ENCODE measurements at places on chromosomes 16 and 17. TPM values are rescaled to one million over a fixed set of nuclear protein-coding genes. Genes with fewer than 3 reads are reported as not detected.

The FADS6 gene
- not detected for total RNA-seq

The CETP gene
- not detected for total RNA-seq

GRCh38 chr17:28938552-28938951 lies 12.8 kb downstream of the PHF12 start:
- no peak for DNase-seq

GRCh38 chr17:7704601-7705268 lies at the start of gene EFNB3:
EFNB3 (plus strand) TSS chr17:7705202; CDS start chr17:7705599, 397 bp downstream.
- no peak for DNase-seq

The CYLD gene
- 19.0 TPM for total RNA-seq

DNA sequence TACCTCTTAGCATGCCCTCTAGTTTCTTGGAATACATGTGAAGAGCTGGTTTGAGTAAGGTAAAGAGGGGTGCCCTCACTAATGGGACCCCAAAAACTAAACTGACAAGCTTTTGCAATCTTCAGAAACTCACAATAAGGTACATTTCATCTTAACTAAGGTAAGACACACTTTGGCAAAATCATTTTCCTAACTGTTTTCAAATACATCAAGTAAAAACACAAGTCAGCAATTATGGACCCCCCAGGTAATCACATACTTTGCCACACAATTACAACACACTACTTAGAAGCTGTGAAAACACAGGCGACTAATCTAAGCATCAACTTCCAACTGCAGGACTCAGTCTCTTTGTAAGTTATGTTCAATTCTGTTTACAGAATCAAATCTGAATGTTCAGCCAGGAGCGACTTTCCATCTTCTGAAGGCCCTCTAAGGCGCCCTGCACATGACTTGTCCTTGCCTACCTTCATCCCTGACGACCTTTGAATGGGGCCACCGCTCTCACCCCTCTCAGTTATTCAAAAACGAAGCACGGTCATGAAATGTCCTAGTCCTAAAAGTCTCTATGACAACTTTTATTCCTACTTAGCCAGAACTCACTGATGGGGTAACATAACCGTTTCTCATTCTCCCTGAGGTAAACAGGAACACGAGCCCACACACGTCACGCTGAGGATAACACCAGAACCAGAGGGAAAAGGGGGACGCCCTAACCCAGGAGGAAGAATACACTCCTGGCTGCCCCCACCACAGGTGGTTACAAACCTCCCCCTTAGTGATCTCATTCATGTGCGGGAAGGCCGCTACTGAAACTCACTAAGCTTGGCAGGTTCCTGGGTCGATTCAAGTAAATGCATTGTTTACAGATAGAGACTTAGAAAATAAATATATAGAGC lies 5.5 kb downstream of the CREBBP start:
- DNase-seq, result no peak

- DNase-seq, result no peak
These were observed 18.0 kb upstream of the NDRG4 start for GRCh38 chr16:58481931-58482330.

GRCh38 chr17:17134957-17135333 lies 71.2 kb downstream of the PLD6 start:
- DNase-seq, result no peak

The WFDC1 gene
- total RNA-seq, result not detected

- no peak for DNase-seq
These were observed 13.5 kb upstream of the LYRM9 start for GRCh38 chr17:27906623-27907022.

The IRX5 gene
- not detected for total RNA-seq

GRCh38 chr17:55246583-55246982 lies 18.2 kb upstream of the HLF start:
- DNase-seq, result no peak

DNA sequence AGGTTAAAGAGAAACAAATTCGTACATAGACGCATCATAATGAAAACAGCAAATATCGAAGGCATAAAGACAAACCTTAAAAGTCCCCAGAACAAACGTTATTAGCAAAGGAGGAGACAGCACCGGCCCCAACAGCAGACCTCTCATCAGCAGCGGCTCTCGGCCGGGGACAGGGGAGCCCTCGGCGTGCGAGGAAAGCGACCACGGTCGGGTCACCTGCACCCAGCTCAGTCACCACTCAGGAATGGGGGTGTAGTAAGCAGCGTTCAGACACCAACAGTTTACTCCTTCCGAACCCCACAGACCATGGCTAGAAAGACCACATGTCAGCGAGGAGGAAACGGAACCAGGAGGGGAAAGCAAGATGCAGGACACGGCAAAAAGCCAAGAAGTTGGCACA lies 109.3 kb upstream of the CHMP6 start:
- no peak for DNase-seq

The TPPP3 gene
- total RNA-seq, result 3.1 TPM

DNA sequence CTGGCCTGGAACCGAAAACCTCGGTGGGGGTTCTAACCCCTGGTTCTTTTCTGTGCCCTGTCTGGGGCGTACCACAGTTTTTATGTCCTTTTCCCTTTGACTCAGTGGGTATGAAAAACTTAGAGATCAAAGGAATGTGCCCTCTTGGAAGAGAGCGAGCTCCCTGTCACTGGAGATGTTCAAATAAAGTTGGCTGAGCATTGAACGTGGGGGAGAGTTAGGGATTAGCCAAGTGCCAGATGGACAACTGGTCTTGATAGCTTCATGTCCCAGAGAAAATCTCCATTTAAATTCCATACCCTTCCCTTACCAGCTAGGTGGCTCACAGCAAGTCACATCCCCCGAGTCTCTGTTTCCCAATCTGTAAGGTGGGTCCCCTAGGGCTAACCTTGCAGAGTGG lies 9.5 kb downstream of the ADGRG1 start:
- DNase-seq, result no peak

- DNase-seq, result peak; percentile 14
These were observed 5.8 kb downstream of the ADCY7 start for GRCh38 chr16:50272111-50272571.

The EDC4 gene
- 48.8 TPM for total RNA-seq

DNA sequence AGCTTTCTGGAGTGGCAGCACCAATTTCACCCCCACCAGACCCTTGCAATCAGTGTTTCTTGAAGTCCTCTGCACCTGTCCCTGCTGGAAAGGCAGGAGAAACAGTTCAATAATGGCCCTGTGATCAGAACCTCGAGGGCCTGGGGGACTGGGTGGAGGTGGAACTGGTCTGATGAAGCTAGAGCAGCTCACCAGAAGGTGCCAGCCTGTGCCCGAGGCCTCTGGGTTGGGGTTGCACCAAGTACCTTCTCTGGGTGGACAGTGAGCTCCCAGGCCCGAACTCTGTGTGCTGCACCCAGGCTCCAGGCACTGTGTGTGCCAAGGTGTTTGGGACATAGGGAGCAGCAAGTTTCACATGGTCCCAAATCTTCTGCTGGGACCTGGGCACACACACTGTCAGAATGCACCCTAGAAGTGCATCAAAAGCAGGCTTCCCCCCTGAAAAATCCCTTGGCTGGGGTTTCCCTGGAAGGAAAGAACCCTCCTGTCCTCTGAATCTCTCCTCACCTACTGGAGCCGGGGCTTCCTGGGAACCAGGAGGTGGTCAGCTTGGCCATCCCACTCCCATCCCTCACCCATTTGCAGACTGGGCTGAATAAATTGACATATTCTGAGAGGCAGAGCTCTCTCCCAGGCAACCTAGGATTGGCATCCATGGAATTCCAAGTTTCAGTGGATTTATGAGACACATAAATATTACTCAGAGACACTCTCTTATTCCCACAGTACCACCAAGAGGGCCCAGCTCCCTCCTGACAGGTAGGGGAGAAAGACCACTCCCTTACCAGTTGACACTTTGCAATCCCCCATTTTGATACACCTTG lies 17.4 kb downstream of the CD300LG start:
- no peak for DNase-seq

The SSTR5 gene
- not detected for total RNA-seq

- no peak for DNase-seq
These were observed 58.7 kb downstream of the EFCAB5 start for GRCh38 chr17:30000001-30000754.

DNA sequence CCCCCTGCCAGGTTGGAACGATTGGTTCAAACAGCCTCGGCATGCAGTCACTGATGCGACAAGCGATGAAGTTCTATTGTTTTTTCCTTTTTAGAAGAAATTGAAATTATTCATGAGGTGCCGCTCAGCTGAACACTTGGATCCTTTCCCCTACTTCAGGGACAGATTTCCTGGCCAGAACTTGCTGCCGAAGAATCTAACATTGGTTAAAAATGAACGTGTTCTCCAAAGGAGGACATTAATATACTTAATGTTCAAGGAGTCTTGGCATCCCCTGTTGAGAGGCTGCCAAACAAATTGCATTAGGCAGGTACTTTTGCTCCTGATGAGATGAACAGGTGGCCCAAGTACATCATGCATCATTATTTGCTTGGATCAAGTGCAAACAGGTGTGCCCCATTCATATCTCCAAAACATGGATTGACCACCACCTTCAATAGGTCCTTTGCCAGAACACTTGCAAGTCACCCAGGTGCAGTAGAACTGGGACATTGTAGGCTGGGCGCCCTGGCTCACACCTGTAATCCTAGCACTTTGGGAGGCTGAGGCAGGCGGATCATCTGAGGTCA lies 437.2 kb downstream of the HAPSTR1 start:
- no peak for DNase-seq

DNA sequence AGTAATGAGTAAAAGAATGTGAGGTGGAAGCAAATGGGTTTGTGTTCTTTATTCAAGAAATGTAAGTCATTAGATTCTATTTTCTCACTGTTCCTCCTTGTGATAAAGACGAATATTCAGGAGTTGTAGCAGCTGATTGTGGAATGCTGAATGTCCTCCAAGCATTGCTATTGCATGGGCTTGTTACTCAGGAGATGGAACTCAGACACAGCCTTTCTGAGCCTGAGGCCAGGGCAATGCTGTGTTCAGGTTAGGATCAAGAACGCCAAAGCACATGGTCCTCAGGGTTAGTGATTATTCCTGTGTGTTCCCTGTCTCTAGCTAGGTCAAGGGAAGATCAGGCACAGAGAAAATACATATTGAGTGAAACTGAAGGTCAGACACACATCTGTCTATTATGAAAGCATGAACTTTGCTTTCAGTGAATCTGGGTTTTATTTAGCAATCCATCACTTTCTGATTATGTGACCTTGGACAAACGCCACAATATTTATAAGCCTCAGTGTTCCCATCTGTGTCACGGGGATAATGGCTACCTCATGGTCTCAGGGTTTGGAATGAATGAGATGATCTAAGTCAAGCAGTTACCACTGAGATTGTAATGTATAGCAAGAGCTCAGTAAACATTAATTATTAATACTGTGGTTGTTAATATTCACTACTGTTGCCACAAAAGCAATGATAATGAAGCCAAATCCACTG lies 426.8 kb upstream of the DYNLRB2 start:
- DNase-seq, result no peak

- no peak for DNase-seq
These were observed 14.7 kb upstream of the TBX2 start for GRCh38 chr17:61384692-61385576.

GRCh38 chr17:42016411-42016831 lies 818 bp downstream of the DNAJC7 start:
- DNase-seq, result no peak

The NACA2 gene
- total RNA-seq, result not detected

DNA sequence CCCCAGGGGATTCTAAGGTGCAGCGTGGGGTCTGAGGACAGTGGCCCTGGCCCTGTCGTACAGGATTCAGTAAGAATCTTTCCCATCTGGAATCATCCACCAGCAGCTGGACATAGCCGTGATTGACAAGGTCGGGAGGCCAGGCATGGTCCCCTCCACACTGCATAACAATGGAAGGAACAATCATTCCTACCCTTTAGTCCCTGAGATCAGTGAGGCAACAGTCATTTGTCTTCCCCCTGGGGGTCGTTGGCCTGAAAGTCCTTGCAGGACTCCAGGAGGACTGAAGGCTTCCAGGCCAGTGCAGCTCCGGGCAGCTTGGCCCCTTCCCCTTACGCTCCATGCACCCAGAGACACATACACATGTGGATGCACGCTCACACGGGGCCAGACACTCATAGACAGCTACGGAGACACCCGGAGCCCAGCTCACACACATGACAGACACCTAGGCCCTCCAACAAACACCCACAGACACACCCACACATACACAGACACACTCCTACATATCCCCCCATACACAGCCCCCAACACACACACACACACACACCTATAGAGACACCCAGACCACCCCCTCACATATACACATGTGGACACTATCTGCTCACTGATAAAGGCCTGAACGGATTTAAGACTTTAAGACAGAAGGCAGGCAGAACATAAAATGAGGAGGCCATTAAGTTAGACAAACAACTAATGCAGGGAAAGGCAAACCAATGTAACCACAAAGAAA lies 42.9 kb downstream of the LITAF start:
- DNase-seq, result no peak

The ABCC3 gene
- total RNA-seq, result 221 TPM

DNA sequence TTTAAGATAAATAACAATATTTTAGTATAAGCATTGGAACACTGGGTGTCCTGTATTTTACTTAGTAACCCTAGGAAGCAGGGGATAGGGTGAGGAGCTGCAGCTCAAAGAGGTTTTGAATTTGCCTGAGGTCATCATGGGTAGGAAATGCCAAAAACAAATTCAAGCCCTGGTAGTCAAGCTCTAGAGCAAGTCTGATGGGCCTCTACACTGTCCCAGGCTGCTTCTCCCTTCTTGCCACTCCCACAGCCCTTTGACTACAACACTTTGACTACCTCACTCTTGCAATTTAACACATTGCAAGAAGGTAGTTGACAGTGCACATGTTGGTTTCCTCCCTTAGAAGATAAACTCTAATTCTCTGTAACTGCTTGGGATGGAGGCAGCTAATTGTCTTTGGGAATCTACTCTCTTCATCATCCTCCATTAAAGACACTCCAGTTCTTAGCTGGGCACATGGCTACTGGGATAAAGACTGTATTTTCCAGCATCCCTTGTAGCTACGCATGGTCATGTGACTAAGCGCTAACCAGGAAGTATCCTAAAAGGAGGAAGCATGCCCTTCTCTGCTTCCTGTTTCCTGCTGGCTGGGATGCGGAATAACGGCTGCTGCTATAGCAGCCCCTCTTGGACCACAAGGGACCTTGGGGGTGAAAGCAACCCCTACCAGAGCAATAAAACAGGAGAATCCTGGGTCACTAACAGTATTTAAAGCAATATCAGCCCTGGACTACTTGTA lies 30.7 kb upstream of the SSTR2 start:
- DNase-seq, result no peak

- DNase-seq, result no peak
These were observed 58.1 kb upstream of the CRYM start for GRCh38 chr16:21336231-21336630.

GRCh38 chr17:38867179-38867967 lies 2.5 kb upstream of the LASP1 start:
- peak; percentile 68 for DNase-seq

GRCh38 chr16:28912558-28912957 lies 12.5 kb downstream of the RABEP2 start:
- DNase-seq, result no peak

The TTYH2 gene
- total RNA-seq, result 2.9 TPM

DNA sequence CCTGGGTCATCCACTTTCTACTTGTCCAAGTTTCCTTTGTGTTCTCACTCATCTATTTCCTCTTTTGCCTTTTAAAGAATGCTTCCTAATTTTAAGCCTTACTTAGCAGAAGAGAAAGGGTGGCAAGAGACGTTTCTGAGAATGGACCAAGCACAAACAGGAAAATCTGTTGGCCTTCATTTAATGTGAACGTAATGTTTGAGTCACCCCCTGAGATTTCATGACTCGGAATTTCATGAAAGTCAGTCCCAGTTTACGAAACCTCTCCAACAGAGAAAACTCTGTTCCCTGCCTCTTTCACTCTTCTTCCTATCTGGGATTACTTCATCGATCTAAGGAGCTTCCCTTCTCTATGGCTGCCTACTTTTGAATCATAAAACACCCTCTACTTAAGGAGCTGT lies at the start of gene CD300E:
Gene CD300E (minus strand): TSS at position 46 of the 401 bp plus-strand sequence. CDS start 117 bp downstream, outside the sequence.
- no peak for DNase-seq

- no peak for DNase-seq
These were observed 20.2 kb downstream of the GOSR2 start for GRCh38 chr17:46943218-46943500.
